ENCODE measurements at places on chromosomes 2 and 18. TPM values are rescaled to one million over a fixed set of nuclear protein-coding genes. Genes with fewer than 3 reads are reported as not detected.

- no peak for DNase-seq
- no peaks in the 10 kb centered on the region for H3K27me3 ChIP-seq
- 0 out of 2 replicates have a peak, but pooled peaks cover 4% of the 10 kb centered on the region for H3K4me1 ChIP-seq
- no peak overlapping the region for H3K27ac ChIP-seq
- no peak overlapping the region for H3K4me3 ChIP-seq
Measured at GRCh38 chr2:200181755-200182154, 124.7 kb upstream of the SPATS2L start.

GRCh38 chr2:161234627-161235026, 73.6 kb upstream of the PSMD14 start:
- H3K27me3 ChIP-seq: no peaks in the 10 kb centered on the region
- H3K36me3 ChIP-seq: no peaks in the 10 kb centered on the region
- H3K27ac ChIP-seq: no peak overlapping the region
- H3K4me3 ChIP-seq: no peak overlapping the region
- DNase-seq: no peak
- no peaks in the 10 kb centered on the region for H3K4me1 ChIP-seq

DNA sequence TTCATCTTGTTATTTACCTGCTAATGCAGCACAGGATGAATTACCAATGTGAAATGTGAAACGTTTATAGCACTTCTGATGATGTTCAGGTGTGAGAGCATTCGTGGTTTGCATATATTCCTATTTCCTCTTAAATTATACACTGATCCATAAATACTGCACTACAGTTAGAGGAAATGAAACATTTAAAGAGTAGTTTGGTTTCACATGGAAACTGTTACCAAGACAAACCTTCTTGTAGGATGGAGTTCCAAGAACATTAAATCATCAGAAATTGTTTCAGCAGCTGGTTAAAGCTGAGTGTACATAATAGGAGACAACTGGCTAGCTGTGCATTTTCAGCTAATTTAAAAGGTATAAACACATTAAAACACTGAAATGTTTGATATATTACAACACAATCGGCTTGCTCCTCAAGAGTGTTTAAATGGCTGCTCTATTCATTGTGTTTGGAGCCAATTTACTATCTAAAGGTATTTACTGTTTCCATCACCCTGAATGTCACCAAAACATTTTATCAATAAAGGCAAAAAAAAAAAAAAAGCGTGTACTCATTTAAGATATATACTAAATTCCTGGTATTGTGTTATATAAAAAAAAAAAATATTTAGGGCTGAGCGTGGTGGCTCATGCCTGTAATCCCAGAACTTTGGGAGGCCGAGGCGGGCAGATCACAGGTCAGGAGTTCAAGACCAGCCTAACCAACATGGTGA, 100.6 kb downstream of the DYM start:
- H3K27ac ChIP-seq: no peak overlapping the region
- DNase-seq: no peak
- no peak overlapping the region for H3K4me3 ChIP-seq
- no peaks in the 10 kb centered on the region for H3K36me3 ChIP-seq
- H3K4me1 ChIP-seq: no peaks in the 10 kb centered on the region

- no peaks in the 10 kb centered on the region for H3K27me3 ChIP-seq
- H3K36me3 ChIP-seq: no peaks in the 10 kb centered on the region
- peak overlapping the region; percentile 54 for H3K27ac ChIP-seq
Measured at GRCh38 chr2:42190191-42190590, 21.0 kb downstream of the EML4 start.

The LOXHD1 gene
- total RNA-seq: not detected
